ENCODE measurements at places on chromosomes 7 and 10.

- DNase-seq, result peak; percentile 45
Measured at GRCh38 chr10:32207544-32207943, 139.4 kb downstream of the EPC1 start.

GRCh38 chr7:101718363-101719122, 89.4 kb upstream of the MYL10 start:
- DNase-seq, result no peak

- DNase-seq, result peak; percentile 71
Measured at GRCh38 chr7:123770378-123770777, 21.6 kb upstream of the WASL start.

DNA sequence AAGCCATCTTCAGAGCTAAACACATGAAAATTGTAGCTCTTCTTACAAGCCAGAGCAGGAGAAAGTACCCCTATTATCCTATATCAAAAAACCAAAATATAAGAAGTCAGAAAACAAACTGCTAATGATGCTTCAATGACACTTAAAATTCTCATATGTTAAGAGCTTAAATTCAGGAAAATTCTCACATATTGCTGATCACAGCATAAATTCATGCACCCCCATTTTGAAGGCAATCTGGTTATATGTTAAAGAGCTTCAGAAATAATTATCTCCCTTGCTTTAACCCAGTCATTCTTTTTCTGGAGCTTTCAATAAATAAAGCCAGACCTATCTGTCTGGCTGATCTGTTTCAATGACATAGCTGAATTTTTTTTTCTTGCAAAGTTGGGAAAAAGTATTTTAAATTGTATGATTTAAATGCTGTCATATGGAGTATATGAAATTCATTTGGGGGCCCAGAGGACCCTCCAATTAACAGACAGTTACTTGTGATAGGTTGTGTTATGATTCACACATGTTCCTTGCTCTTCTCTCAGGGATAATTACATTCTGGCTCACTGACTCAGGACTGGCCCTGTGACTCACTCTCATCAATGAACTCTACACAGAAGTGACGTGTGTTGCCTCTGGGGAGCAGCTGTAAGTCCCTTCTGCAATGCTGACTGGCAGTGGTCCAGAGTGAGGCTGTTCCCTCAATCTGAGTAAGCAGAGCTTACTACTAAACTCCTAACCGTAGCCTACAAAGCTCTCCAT, 85.2 kb downstream of the HGF start:
- DNase-seq, result peak; percentile 100

DNA sequence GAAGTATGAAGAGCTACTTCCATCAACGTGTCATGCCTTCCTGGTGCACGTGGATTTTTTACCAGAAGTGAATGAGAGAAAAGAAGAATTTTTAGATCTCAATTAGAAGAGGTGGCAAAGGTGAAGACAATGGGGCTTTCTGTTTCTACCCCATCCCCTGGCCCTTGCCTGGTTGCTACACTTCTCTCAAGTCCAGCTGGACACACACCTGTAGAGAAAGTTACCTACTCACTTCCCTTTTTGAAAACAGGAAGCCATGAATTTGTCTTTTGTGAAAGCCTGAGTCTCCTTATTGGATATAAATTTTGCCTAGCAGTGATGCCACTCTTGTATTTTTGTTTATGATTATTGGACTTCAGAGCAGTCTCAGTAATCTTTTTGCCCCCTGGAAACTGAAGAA, 142.9 kb upstream of the AKR1E2 start:
- no peak for DNase-seq

- DNase-seq, result no peak
Measured at GRCh38 chr10:34310234-34310633, 504.9 kb downstream of the PARD3 start.

GRCh38 chr10:61842755-61843497, 58.6 kb upstream of the ARID5B start:
- DNase-seq, result peak; percentile 57

DNA sequence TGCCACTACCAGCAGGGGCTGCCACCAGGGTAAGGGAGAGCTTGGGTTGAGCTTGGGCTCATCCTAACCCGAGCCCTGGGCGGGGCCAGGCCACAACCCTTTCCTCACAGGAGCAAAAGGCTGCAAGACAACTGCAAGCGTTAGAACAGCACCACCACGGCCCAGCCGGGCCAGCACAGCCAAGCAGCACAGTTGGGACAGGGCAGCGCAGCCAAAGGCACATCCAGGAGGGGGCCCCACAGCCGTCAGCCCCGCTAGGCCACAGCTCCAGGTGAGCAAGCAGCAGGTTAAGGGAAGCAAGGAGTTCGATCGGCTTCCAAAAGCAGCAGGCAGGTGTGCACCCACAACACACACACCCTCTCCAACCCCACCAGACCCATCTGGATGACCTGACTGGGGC, 7.0 kb upstream of the NDST2 start:
- DNase-seq, result no peak
